ENCODE measurements at places on chromosomes 3 and 15. TPM values are rescaled to one million over a fixed set of nuclear protein-coding genes. Genes with fewer than 3 reads are reported as not detected.

PLA1A gene
- total RNA-seq, result 0.26 TPM

PPP4R2 gene
- 65.6 TPM for total RNA-seq

ALPK3 gene
- total RNA-seq, result 0.50 TPM

GP9 gene
- not detected for total RNA-seq

STRIT1 gene
- not detected for total RNA-seq

OCA2 gene
- total RNA-seq, result not detected

BFSP2 gene
- not detected for total RNA-seq
